Activated T-helper 9 cell treated with anti-CD3 and anti-CD28 coated beads, Interleukin-2, amount 50 U/mL, for 16 hours (primary cell): ENCODE measurements at places on chromosomes 11 and 22.

- DNase-seq = no peak
Observed at GRCh38 chr11:123168955-123169484, 26.0 kb downstream of the CLMP start.

- DNase-seq = no peak
Observed at GRCh38 chr11:105577641-105578040, 32.2 kb upstream of the GRIA4 start.

DNA sequence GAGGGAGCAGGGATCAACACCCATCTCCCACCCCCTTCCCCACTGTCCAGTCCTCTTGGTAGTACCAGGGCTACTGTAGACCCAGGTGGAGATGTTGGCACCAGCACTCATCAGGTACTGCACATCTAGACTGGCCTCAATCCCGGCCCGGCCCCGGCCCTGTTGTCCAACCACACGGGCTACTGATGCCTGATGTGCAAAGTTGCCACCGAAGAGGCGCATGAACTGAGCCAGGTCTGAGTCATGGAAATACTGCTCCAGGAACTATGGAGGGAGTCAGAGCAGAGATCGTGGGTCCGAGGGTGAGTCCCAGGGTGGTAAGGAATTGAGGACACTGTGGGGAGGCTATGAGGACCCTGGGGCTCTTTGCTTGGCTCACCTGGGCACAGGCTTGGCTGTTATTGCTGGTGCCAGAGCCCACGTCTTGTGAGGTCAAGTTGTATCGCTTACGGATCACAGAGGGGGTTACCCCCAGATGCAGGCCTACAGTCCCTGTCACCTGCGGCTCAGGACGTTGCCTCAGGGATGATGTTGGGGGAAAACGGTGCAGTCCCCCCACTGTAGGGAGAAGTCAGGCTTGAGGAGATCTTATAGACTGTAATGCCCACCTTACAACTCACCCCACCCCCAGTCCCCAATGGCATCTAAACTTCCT lies 2.5 kb downstream of the TPP1 start:
- DNase-seq = no peak

GRCh38 chr11:29734287-29734686 lies 282.5 kb downstream of the KCNA4 start:
- DNase-seq = no peak

GRCh38 chr11:94310191-94310875 lies 6.0 kb downstream of the IZUMO1R start:
- no peak for DNase-seq

DNA sequence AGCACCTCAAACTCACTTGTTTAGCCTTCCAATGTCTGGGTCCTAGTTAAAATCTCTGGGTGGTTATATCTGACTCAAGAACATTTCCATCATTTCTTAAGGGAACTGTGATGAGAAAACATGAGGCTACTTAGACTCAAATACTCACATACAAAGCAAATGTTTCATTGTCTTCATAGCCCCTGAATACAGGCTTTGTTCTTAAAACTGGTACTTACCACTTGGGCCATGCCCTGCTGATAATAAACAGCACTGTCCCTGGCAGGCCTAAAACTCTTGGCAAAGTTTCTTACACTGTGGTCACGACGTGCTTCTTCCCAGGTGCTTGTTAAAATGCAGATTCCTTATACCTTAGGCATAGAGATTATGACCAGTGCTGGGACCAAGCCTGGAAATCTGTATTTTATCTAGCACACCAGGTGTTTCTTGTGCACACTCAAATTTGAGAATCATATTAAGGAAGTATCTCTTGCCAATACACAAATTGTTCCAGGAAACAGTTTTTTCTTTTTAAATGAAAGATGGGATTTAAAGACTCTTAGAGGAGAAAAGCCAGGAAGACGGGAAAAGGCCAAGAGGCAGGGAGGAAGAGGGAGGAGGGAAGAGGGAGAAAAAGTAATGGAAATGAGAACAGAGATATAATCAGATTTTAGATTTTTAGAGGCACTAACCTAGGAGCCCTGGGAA lies 287.9 kb upstream of the MPPED2 start:
- DNase-seq = no peak

- DNase-seq = no peak
Observed at GRCh38 chr11:8084352-8084751, 3.3 kb downstream of the TUB start.

- peak; percentile 37 for DNase-seq
Observed at GRCh38 chr11:112280268-112281126, 19.8 kb upstream of the PLET1 start.

GRCh38 chr11:67307545-67308001 lies 4.2 kb downstream of the SSH3 start:
- no peak for DNase-seq

DNA sequence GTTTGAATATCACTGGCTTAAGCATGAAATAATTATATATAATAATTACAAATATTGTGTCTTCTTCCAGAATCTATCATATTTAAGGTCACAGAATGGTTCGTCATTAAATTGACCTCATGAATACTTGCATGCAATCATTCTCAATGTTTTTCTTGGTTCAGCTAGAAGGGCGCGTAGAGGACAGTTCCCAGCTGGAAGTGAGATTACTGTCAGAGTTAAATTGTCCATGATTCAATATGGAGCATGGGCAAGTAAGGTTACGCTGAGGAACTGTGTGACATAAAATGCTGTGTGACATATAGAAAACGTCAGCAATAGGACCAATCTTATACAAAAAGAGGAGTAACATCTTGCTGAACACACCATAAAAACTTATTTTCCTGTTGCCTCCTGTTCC lies 2423.5 kb upstream of the RAG2 start:
- DNase-seq = no peak

GRCh38 chr11:112382561-112382960 lies 121.9 kb upstream of the PLET1 start:
- DNase-seq = no peak

DNA sequence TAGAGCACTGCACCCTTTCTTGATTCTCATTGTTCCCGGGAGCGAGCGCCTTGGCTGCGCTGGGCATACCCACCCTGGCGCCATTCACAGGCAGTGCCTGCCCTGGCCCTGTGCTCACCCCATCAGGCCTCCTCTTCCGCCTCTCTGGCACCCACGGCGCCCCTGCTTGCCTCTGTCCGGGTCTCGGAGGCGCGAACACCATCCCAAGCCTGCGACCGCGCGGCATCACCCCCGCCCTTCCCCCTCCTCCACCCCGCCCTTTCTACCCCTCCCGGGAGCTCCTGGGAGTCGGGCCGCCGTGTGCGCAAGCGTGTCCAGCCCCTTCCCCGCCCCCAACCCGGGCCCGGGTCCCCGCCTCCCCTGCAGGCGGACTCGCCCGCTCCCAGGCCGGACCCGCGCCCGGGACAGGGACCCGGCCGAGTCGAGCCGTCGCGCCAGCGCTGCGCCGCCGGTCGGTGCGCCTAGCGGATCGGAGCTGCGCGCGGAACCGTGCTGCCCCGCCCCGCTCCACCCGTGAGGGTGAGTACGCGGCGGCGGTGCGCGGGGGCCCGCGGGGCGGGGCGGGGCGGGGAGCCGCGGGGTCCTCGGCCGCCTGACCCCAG lies at the start of gene ST3GAL4:
Gene ST3GAL4 (plus strand): TSS at position 363 of the 602 bp plus-strand sequence. CDS start 50,470 bp downstream, outside the sequence.
- peak; percentile 57 for DNase-seq

DNA sequence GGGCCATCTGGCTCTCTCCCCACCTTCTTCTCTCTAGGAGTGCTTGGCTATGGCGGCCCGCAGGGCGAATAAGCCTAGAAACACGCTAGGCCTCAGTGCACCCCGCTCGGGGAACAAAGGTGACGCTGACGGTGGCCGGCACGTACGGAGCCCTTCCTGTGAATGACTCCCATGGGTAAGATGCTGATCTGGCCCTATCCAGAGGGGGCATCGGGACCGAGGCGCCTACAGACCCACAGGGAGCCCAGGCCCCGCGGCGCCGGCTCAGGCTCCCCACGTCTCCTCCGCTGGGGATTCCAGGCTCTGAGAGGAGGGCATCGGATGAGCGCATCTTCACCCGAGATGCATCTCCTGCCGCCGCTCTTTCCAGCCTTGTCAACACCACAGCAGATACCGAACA lies 31.4 kb upstream of the TESMIN start:
- no peak for DNase-seq

DNA sequence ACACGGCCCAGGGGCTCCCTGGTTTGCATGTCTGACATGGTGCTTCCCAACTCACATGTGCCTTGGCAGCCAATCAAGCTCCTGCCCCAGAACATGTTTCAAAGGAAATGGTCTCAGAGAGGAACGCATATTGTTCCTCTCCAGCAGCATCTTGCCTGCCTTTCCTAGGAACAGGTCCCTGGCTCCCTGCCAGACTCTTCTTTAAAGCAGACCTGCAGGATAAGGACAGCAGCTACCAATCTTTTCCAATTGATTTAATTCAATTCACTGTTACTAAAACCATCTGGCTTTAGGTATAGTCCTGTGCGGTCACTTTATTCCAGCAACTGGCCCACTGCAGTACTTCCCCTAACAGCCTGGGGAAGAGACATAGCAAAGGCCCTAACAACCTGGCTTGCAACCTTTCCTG lies 79.9 kb downstream of the AMBRA1 start:
- DNase-seq = no peak

GRCh38 chr11:111179184-111179910 lies 66.2 kb upstream of the POU2AF2 start:
- DNase-seq = no peak

DNA sequence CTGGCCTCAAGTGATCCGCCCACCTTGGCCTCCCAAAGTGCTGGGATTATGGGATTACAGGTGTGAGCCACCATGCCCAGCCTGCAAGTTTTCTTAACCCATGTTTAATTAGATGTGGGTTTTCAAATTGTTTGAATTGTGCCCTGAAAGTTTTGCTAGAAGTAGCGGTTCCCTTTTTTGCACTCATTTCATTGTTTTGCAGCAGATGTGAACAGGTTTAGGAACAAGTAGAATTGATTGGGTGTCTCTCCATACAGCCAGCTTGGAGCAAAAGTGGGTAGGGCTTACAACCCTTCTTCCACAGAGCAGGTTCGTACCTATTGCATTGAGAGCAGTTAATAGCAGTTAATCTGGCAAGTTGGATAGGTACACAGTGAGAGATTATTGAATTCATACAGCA lies 16.1 kb downstream of the EWSR1 start:
- no peak for DNase-seq

DNA sequence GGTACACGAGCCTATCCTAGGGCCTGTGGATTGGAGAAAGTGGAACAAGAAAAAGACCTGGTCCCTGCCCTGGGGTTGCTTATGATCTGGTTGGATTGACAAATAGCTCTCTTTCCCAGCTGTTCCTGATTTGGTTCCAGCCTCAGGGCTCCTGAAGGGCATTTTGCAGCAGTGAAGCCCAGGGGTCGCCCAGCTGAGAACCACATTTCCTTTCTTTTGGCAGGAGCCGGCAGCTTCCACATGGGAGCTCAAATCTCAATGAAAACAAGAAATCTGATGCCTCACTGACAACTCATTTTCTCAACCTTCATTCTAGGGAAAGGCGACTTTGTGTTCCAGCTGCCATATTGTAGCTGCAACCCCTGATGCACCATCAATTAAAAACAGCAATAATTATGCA lies 140.6 kb upstream of the CADM1 start:
- DNase-seq = no peak

DNA sequence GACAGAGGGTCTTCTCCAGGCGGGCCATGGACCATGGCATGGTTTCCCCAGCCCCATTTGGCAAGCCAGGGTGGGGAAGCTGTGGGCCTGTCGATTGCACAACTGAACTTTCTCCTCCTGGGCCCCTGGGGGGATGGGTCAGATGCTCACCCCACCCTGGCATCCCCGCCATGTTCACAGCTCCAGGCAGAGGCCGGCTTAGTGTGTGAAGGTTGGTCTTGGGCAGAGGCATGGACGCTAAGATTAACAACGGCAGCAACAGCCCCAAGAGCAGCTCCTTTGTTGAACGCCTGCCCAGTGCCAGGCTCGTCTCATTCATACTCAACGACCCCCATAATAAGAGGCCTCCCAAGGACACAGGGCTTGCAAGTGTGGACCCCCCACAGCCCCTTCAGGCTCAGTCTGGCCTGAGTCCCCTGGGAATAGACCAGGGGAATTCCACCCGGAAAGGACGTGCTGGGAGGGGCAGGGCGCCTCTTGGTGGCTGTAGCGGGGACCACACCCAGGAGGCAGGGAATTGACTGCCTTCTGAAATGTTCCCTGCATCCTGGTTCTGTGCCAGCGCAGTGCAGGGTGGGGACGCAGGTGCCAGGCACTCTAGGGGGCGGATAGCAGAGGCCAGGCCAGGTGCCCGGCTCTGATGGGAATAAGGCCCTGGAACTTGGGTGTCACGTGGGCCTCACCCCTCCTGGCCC lies 8.3 kb downstream of the TSPO start:
- no peak for DNase-seq

- DNase-seq = no peak
Observed at GRCh38 chr22:27546157-27546935, 255.2 kb downstream of the MN1 start.

DNA sequence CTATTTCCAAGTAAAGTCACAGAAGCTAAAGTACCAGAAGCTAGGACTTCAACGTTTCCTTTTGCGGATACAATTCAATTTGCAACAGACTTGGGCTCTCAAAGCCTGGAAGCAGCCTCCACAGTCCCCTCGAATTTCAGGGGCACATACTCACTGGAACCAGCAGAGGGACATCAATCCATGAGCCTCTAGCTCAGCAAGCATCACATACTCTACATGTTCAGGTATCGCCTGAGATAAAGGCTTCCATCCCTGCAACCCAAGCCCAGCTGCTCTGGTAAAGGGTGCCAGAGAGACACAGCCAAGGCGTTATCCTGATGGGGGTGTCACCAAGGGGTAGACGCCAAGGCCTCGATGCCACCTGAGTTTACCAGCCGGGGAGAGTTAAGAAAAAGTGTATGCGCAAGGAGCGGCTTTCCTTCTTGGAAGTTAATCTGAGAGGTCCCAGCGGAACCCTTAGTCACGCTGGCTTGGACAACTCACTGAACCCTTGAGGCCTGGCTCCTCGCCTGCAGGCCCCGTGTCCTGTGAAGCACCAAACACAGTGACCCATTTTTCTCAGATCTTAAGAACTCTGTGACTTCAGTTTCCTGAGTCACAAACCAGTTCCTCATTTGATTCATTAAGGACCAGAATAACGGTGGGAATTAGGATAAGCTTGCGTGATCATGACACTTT lies 13.0 kb downstream of the LTO1 start:
- DNase-seq = no peak

GRCh38 chr22:21451545-21452520 lies 15.4 kb upstream of the TMEM191C start:
- no peak for DNase-seq
